ENCODE measurements at places on chromosomes 1 and 21.

- DNase-seq, result no peak
These were observed 170.4 kb downstream of the ACTL8 start for GRCh38 chr1:17925290-17926237.

- no peak for DNase-seq
These were observed 120.3 kb downstream of the PPIAL4G start for GRCh38 chr1:148362626-148363438.

GRCh38 chr1:230744382-230744781 lies 2.8 kb upstream of the CAPN9 start:
- no peak for DNase-seq

GRCh38 chr21:34813266-34813894 lies 144.6 kb downstream of the CLIC6 start:
- no peak for DNase-seq

DNA sequence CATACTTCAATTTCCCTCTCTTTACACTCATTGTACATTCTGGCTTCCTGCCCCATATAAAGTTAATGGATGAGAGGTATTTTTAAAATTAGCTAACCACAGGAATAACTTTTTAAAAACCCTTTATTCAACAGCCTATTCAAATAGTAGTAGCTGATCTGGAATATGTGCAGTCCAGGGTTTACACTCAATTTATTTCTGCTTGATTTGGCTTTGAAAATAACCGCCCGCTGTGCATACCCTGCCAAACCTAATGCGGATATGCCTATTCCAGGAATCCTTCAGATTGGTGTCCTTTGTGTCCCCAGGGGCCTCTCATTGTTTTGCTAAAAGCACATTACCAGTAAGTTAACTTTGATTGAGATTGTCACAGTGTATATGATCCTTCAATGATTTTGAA lies 1686.2 kb downstream of the PLA2G4A start:
- DNase-seq, result no peak

DNA sequence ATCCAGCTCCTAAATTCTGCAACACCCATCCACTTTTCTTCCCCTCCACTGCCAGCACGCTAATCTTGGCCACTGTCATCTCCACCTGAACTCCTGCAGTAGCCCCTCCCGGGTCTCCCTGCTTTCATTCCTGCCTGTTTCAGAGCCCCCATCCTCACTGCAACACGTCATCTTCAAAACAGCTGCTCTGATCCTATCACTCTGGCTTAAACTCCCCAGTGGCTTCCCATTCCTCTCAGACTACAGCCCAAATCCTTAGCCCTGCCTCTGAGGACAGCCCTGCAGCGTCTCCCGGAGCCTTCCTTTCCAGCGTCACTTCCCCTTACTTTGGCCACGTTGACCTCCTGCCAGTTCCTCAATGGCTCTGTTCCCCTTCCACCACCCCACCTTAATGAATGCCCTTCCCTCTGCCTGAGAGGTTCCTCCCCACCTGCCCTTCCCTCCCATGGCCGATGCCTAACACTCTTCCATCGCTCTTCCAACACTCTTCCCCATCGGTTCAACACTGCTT lies 22.9 kb upstream of the IFNAR2 start:
- DNase-seq, result no peak

GRCh38 chr21:16004086-16004485 lies 274.3 kb downstream of the USP25 start:
- DNase-seq, result no peak

- no peak for DNase-seq
These were observed 787 bp downstream of the PTGFR start for GRCh38 chr1:78491451-78492071.

DNA sequence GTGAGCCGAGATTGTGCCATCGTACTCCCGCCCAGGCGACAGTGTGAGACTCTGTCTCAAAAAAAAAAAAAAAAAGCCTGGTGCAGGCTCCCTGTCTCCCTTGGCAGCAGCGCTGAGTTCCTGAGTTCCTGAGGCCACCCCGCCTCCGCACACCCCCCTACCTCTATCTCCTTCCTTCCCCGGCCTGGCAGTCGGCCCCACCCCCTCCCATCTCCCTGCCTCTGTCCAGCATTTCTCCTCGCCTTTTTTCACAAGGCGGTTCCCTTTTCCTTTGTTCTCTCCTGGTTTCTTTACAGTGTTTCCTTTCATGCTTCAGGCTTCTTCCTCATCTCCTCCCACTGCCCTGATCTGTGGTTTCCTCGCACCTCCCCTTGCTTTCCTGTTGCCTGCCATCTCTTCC lies 2.7 kb downstream of the RORC start:
- no peak for DNase-seq

DNA sequence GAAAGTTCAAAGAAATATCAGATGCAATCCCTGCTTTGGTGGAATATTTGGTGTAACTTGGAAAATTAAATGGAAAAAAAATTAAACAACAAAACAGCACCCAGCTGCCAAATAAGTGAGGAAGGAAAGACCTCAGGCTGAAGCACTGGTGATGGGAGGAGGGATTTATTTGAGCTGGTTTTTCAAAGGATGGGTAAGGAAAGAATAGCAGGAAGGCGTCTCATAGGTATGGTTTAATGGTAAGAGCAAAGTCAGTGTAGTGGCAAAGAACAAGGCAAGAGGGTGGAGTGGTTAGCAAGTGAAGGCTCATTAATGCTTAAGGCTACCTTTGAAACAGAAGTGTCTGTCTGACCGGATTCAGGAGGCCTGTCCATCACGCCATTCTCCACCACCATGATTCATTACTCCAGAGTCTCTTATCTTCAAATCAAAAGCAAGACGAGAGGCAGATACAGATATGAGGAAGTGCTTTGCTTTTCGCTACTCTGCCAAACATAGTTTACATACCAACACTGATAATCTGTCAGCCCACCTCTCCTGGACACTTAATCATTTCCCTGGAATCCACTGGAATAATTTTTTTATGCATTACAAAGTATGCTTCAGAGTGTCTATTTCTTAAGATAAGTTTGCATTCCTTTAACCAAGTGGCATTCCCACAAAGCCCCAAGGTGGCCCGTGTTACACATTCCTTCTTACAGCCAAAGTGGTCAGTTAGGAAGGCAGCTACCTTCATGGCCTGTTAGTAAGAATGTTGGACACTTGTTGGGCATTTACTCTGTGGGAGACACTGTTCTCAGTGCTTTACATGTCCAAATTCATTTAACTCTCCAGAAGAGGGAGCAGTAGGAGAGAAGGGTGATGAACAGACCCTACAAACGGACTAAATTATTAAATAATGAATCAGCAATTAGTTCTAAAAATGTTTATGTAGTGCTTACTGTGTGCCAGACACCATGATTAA lies 146.6 kb downstream of the ROR1 start:
- no peak for DNase-seq

DNA sequence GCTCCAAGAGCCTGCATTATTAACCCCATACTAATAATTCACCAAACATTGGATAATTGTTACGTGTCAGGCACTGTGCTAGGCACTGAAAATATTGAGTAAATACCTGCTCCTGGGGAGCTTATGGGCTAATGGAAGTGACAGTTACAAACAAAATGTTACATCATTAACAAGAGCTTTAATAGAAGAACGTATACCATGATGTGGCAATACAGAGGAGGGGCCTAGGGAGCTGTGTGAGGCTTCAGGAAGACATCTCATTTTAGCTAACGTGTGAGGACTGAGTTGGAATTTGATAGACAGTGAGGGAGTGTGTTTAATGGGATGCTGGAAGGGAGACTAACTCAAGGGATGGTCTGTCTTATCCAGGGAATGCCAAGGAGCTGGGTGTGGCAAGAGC lies 16.5 kb upstream of the TSPAN2 start:
- DNase-seq, result no peak

GRCh38 chr1:112146201-112146715 lies 156.8 kb upstream of the KCND3 start:
- DNase-seq, result no peak

DNA sequence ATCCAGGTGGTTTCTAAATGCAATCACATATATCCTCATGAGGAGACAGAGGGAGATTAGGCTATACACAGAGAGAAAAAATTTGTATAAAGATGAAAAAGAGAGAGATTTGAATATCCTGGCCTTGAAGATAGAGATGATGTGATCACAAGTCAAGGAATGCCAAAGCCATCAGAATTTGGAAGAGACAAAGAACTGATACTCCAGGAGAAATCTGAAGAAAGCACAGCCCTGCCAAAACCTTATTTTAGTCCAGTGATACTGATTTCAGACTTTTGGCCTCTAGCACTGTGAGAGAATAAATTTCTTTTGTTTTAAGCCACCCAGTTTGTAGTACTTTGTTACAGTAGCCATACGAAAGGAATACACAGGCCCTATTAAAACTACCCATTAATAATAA lies 33.4 kb downstream of the DOCK7 start:
- DNase-seq, result no peak

GRCh38 chr1:218679391-218679790 lies 334.3 kb downstream of the TGFB2 start:
- DNase-seq, result no peak

DNA sequence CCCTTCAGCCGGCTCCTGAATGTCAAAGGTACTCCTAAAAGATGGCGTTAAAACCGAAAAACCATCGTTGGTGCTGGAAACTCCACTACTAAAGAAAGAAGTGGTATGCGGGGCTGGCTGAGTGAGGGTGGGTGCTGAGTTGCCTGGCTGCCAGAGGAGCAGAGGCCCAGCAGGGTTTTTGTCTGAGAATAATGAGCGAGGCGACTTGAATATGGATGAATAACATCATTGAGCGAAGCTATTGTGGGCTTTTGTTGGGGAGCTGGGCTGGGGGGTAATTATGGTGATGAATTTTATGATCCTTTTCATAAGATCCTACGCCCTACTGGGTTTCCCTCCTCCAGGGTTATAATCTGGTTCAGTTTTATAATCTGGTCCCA lies 2.0 kb downstream of the PDPN start:
- no peak for DNase-seq

DNA sequence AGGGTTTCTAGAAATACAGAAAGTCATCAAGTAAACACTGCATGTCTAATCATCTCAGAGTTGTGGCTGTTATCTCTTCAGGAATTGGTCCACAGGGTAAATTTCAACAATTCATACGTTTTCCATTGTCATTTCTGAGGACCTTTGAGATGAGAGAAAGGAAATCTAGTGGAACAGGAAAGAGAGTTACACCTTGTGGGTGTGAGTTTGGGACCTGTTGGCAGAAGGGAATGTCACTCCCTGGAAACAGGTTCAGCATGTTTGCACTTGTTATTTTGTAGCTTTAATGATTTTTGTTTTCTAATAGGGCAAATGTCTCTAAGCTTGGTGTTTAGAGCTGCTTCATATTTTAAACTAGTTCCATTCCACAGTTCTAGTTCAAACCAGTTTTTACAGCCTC lies 5.6 kb downstream of the TMEM167B start:
- DNase-seq, result no peak

DNA sequence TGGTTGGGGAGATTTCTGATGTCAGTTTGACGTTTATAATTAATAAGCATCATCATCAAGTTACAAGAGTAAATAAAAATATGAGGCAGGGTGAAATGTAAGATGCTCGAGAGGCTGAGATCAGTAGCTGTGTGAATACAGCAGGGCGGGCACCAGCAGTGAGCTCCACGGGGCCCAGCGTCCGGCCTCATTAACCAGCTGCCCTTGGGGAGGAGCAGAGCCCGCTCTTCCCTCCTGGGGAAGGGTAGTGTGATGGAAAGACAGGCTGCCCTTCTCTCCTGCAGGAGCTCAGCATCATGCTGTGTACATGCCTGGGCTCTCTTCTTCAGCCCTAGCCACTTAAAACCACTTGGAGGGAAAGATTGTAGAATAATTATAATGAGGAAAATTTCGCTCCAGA lies 23.4 kb downstream of the PDE9A start:
- no peak for DNase-seq

- no peak for DNase-seq
These were observed 145.9 kb downstream of the PGBD5 start for GRCh38 chr1:230280054-230280795.

GRCh38 chr1:43809097-43809673 lies 101.8 kb downstream of the ST3GAL3 start:
- no peak for DNase-seq

GRCh38 chr1:185159966-185160365 lies 3.0 kb downstream of the SWT1 start:
- DNase-seq, result no peak

- DNase-seq, result no peak
These were observed 53.7 kb downstream of the ZBTB8A start for GRCh38 chr1:32592943-32593342.

DNA sequence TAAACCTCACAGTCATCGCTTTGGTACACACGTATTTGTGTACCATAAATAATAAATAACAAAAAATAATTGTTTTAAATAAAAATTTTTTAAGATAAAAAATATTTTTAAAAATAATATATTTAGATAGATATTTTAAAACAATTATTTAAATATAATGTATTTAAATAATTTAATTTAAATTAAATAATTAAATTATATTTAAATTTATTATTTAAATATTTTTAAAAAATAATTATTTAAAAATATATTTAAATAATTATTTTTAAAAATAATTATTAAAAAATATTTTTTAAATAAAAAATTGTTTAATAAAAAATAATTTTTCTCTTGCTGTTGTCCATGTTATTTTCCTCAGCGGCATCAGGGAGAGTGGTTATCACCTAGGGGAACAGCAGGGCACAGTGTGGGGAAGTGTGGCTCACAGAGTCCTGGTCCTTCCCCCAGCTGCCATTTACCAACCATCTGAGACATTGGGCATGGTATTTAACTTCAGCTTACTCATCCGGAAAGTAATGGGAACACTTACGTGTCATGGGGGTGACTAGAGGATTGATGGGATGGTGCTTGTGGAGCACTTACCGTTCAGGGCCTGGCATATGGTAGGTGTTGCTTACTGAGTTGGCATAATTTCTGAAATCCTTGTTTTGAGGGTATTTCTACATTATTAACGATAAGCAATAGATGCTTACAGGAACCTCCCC lies 92.9 kb upstream of the TSPAN2 start:
- no peak for DNase-seq

DNA sequence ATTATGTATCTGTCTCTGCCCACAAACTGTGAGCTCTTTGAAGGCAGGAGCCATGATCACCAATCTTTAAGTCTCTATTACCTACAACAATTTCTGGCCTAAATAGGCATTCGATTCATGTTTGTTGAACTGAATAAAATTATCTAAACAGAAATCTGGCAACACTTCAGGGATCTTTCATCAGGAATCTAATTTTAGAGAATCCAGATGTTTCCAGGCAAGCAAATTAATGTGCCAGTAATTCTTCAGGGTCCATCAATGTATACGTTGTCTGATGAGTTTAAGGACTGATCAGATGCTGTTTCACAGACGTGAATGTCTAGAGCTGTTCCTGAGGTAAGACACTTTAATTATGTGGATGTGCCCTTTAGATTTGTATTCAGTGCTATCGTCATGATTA lies 524.4 kb downstream of the PTPRC start:
- DNase-seq, result no peak

DNA sequence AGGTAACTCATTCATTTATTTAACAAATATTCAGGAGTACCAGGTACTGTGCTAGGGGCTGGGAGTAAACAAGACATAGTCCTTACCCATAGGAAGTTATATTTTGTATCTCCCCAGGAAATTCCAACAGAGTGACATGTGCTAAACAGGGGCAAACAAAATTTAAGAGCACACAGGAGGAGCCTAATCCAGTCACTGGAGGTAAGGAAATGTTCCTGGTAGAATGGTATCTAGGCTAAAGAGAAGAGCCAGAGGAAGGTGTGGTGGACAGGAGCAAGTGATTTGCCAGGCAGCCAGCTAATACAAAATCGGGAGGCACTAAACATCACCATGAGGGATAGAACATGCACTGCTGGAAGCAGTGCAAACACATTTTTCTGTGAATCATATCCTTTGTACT lies 10.4 kb downstream of the TEX38 start:
- DNase-seq, result no peak

All from gastrocnemius medialis (tissue), 4 donors.